ENCODE measurements at places on chromosomes 5 and 9. TPM values are rescaled to one million over a fixed set of nuclear protein-coding genes. Genes with fewer than 3 reads are reported as not detected.

DNA sequence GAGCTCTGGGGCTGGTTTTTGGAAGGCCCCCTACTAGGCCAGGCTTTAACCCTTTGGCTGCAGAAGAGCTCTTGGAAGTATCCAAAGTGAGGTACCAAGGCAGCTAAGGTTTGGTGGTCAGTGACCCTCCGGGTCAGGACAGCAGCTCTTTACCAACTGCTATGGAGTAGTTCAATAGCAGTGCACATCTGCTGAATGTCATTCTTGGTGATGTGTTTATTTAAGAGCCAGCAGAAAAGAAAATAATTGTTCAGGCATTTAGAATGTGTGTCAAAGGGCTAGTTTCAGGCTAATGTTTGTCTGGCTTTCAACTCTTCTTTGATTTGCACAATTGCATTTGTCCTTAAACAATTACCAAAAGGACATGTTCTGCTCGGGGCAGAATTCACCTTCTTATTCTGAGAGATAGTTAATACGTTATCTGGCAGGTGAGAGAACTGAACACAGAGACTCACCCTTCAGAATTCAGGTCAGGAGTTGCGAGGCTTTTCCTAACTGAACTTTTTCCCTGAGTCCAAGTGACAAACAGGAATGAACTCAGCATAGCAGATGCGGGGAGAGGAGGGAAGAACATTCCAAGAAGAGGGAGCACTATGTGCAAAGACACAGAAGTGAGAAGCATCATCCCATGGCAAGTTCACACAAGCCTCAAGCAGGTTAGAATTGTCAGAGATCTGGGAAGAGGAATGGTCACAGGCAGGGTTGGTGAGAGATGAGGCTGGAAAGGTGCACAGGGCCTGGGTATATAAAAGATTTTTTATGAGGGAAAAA is 556.7 kb upstream of the TLE4 start:
- no peak for DNase-seq

GRCh38 chr9:107485458-107486043 is 4.0 kb downstream of the KLF4 start:
- no peak for DNase-seq

DNA sequence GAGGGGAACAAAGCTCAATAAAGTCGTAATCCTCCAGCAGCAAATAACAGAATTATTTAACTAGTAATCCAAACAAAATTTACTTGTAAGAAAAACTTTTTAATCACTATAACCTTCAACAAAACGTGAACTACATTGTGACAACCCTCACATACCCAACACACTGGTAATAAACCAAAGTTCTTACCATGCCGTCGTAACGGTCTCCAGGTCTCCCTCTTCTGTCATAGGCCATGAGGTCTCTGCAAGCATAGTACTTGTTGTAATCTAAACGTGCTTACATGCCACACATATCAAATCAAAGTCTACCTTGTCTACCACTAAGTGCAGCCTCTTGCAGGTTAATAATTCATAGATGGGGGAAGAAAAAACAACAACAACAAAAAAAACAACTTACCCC is 8.5 kb downstream of the HNRNPK start:
- no peak for DNase-seq

Gene ZNF366
- 0.13 TPM for total RNA-seq

DNA sequence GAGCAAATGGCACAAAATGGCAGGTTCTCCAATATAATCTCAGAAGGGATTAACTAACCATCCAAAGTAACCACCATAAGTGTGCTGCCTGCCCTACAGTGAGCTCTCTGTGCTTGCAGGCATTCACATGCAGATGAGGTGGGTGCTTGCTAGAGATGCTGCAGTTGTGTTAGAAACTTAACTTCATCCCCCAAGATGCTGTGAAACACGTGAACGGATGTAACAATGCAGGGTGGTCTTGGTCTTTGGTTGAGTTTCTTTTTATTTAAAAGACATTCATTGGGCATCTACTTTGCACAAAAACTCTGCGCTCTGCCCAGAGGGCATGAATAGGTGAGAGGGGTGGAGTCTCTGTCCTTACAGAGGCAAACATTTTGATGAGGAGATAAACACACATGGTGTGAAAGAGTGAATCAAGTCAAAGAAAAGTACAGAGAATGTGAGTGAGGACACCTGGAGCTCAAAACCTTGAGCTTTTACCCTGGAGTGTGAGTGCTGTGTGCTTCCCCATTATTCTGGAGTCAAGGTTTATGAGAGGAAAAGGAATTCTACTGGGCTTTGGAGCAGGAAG is 143.9 kb upstream of the DAP start:
- DNase-seq, result no peak

Gene SLC28A3
- 0.75 TPM for total RNA-seq

- no peak for DNase-seq
These were observed 269.0 kb downstream of the EDIL3 start for GRCh38 chr5:84115727-84116126.

DNA sequence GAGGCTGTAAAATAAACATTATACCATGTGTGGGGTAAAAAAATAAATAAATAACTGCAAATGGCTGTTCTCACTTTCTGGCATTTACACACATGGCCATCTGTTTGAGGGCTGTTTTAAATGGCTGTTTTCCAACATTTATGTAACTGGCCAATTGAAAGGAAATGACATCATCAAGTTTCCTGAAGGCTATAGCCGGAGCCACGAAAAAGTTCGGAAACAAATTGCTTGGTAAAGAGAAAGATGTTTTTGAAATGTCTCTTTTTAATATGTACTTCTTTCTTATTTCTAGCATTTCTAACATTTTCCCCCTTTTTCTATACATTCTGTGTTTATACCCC is 95.4 kb upstream of the DAB2 start:
- no peak for DNase-seq

Gene SLCO6A1
- total RNA-seq, result not detected

GRCh38 chr5:172488221-172488620 is 33.9 kb upstream of the SH3PXD2B start:
- no peak for DNase-seq

DNA sequence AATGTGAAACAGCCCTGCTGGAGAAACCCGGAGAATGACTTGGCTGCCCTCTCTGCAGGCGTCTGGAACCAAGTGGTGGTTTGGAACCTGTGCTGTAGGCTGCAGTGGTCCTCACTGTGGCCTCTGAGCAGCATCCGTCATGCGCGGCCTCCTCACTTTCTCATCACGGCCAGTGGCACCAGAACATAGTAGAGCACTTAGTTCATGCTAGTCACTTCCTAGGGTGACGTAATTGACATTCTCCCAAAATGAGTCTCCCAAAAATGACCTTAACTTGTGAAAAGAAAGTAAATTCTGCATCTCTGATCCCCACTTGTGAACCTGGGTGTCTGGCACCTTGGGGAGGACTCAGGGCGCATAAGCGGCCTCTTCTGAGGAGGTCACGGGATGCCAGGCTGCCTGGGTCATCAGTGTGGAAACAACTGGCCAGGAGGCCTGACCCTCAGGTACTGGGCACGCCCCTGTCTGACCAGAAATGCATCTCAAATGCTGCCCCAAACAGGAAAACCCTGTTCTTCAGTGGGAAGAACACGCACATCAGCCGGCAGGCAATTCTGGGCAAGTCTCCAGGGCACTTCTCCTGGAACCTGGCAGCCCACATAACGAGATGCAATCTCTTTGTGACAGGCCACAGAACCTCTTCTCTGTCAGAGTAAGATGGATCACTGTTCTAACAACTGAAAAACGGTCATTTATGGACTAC is 36.6 kb upstream of the SPTLC1 start:
- DNase-seq, result no peak

DNA sequence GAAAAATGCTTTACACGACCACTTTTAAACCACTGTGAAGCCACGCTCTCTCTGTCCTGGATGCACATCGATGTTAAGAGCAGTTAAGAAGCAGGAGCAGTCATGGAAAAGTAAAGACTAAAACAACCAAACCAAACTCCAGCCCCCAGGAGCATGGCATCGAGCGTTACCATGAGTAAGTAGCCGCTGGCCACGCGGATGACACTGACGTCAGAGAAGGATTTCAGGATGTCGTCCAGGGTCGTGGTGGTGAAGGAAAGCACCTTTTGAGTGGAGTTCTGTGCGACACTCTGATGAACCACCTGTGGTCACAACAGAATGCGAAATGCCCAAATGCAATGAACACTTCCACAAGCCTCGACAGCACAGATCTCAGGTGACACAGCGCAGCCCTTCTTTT is 38.9 kb downstream of the PTCH1 start:
- no peak for DNase-seq

DNA sequence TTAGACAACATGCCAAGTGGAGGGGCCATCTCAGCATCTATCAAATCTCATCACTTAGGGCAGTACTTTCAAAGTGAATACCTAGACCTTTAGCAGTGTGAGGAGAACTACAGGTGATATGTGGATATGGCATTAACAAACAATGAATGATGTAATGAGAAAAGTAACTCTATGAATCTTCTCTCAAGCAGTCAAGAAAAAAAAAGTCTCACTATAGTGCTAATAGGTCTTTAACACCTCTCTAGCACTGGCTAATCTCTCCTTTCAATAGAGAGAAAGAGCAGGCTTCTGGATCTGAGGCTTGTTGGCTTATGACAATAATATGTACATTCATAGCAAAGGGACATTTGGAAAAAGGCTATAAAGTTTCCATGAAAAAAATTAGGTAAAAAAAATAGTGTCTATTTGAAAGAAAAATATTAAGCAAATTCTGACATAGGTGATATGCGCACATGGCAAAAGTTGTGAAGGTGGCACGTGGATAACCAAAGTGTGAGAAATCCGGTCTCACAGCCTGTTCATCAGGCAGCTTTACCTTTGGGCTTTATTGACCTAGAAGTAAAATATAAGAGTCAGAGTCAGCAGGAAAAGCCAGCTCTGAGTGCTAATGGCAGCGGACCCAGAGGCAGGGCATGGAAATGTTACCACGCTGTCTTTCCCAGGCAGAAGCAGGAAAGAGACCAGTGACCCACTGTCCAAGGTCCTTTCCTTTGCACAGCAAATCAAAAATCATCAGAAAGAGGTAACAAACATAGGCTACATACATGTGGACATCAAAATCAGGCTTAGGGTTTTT is 203.4 kb downstream of the EFNA5 start:
- DNase-seq, result no peak

DNA sequence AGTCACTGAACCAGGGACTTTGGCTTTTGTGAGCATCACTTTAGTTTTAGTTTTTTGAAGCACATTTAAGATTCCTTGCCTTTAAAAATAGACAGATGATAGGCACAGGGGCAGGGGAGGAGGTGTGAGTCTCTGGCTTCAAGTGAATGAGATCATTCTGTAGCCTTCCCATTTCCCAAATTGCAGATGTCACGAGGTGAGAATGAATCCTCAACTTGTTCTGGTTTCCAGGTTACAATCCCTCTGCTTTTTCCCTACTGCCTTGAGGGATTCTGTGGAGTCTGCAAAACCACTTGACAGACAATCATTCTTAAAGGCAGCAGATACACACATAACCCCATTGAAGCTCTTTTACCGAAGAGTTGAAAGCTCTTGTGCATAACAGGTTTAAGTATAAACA is 332.4 kb downstream of the DMAC1 start:
- DNase-seq, result no peak

Gene ZNF462
- 26.2 TPM for total RNA-seq

DNA sequence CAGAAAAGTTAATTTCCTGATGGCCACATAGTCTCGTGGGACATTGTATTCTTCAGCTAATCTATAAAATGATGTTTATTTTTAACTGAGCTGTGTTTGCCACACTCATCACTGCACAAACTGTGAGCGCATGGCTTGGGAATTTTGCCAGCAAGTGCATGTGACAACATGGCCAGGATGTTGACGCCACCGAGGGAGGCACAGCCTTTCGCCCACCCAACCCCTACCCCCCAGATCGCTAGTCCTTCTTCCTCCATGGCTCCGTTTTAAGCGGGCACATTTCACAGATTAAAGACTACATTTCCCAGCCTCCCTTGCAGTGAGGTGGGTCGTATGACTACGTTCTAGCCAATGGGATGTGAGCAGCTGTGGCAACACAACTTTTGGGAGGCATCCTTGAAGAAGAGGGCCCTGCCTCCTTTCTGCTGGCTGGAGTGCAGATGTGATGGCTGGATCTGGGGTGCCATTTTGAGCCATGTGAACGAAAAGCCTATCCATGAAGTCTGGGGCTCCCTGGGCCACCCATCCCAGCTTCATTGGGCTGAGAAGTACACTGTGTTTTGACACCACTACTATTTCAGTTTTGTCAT is 7.9 kb downstream of the NRARP start:
- no peak for DNase-seq

DNA sequence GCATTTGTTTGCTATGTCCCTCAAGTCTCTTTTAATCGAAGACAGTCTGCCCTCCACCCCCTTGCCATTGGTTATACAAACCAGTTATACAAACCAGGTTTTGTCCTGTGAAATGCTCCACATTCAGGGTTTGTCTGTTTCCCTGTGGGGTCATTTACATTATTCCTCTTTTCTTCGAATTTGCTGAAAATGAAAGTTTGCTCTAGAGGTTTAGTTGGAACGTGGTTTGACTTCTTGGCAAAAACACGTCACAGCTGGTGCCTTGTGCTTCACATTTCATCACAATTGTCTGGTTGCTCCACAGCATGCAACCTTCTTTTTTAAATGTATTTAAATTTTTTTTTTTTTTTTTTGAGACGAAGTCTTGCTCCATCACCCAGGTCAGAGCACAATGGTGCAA is 4.2 kb upstream of the HAVCR2 start:
- DNase-seq, result no peak

Gene PCDHGA10
- 6.0 TPM for total RNA-seq

- DNase-seq, result no peak
These were observed 133.7 kb downstream of the PRELID2 start for GRCh38 chr5:145701404-145701803.

DNA sequence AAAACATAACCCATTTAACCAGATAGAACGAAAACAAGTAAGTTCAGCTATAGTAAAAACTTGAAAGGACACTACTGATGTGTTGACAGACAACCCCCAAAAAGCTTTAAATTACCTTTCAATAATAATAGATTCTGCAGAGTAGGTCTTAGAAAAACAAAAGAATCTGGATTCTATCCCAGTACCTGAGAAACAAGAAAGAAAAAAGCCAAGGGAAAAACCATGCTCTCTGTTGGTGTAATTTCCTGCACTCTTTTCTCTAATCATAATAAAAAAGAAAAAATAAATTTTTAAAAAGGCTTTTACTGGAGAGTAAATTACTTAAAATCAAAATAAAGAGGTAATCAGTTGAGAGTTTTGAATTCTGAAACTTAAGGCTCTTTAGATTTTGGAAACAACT is 1090.4 kb downstream of the PTPRD start:
- DNase-seq, result no peak

DNA sequence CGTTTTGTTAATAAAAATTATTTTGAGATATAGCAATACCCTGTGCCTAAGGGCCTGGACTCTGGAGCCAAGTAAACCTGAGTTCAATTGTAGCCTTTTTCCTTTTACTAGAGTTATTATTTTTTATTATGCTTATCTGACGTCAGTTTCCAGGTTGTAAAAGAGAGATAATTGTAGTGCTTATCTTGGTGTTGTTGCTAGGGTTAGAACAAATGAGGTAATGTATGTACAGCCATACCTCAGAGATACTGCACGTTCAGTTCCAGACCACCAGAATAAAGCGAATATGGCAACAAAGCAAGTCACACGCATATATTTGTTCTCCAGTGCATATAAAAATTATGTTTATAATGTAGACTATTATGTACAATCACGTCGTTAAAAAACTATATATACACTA is 215.0 kb downstream of the VPS13A start:
- DNase-seq, result no peak

GRCh38 chr5:150059623-150060022 is 26.7 kb downstream of the CSF1R start:
- DNase-seq, result no peak

Gene ZNF454
- total RNA-seq, result 5.8 TPM

GRCh38 chr5:59473611-59474010 is 419.9 kb downstream of the PDE4D start:
- no peak for DNase-seq

All from kidney epithelial cell (primary cell).